Activated CD4-positive, alpha-beta T cell treated with anti-CD3 and anti-CD28 coated beads, Interleukin-2, amount 10 ng/mL, durations not matched to agents 24 days and 14 days (primary cell): ENCODE measurements at places on chromosomes 11 and 22.

DNA sequence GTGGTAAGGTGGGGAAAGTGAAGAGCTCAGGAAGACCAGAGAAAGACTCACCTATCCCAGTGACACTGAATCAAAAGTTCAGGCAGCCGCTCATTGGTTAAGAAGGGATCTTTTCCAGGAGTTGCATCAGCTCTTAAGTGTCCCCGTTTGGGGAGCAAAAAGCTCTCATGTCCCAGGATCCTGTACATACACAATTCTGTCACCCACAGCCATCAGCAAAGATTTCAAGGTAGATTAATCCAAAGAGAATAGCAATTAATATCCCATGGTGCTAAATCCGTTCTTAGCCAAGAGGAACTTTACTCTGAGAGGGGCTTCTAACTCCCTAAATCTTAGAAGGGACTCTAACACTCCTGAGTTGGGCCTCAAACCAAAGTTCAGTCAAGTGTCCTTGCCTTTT lies 19.3 kb downstream of the FOLR3 start:
- DNase-seq = no peak
- no peak overlapping the region for H3K27ac ChIP-seq
- peaks cover 13% of the 10 kb centered on the region for H3K27me3 ChIP-seq
- no peak overlapping the region for H3K4me3 ChIP-seq
- no peaks in the 10 kb centered on the region for H3K4me1 ChIP-seq

DNA sequence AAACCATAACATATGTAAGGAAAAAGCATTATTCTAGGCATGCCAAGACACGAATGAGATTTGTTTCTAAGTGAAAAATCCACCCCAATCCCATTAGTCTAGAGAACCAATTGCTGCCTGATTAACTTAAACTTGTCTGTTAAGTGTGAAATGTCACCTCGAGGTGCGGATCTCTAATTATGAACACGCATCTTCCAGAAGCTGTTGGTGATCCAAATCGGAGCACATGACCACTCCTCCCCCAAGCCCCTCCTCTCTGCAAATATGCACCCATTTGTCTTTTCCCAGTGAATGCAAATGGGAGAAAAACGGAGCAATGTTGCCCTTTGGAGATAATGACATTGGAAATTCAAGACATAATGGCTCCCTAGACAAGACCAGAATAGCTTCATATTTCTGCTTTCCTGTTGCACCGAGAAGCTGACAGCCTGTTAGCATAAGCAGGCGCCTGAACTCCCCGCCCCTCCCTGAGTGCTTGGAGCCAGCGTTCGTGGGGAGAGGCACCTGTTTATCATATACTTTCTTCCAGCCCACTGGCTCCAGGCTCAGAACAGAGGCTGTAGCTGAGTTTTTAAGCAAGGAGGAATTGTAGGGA lies 6.0 kb upstream of the FXYD6 start:
- no peak overlapping the region for H3K27ac ChIP-seq
- H3K4me1 ChIP-seq = peaks cover 2% of the 10 kb centered on the region
- peaks cover 48% of the 10 kb centered on the region for H3K27me3 ChIP-seq
- DNase-seq = no peak

- no peak overlapping the region for H3K4me3 ChIP-seq
- DNase-seq = no peak
These were observed 60.1 kb downstream of the PARVB start for GRCh38 chr22:44084044-44084772.

DNA sequence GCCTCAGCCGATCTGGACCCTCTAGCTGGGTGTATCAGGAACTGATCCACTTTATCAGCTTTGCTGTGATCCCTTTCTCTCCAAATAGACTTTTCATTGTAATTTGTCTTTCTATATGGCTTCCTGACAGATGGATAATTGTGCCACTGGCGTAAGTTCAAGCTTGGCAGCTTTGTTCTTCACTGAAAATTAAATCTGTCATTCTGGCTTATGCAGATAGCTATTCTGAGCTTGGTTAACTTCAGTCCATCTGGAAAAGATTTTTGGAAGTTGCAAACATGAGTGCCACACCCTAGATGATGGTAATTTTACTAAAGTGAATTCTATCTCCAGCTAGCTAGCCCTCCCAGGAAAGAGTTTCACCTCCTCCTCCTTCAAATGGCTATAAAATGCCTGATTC lies 8.1 kb downstream of the OR5A2 start:
- no peak for DNase-seq
- no peak overlapping the region for H3K4me3 ChIP-seq
- peaks cover 2% of the 10 kb centered on the region for H3K4me1 ChIP-seq
- H3K27me3 ChIP-seq = peaks cover 20% of the 10 kb centered on the region
- H3K27ac ChIP-seq = no peak overlapping the region
